ENCODE measurements at places on chromosomes 11 and 22.

DNA sequence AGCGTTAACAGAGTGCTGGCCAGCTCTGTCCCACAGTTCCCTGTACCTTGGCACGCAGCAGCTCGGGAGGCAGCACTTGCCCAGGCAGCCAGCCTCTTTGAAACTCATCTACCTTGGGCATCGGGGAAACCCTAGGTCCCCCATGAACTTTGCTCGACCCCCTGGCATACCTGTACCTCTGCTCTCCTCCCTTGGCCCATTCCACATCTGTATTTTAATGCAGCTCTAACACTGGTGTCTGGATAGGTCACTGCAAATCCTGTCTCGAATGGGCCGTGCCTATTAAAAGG lies 304.1 kb downstream of the TBC1D22A start:
- no peak for DNase-seq

GRCh38 chr11:42315267-42315666 lies 855.8 kb upstream of the LRRC4C start:
- no peak for DNase-seq

- no peak for DNase-seq
These were observed 5.9 kb downstream of the CHKA start for GRCh38 chr11:68115285-68115684.

- DNase-seq: no peak
These were observed 362.4 kb downstream of the JRKL start for GRCh38 chr11:96752221-96752620.

- no peak for DNase-seq
These were observed 559 bp downstream of the MRTFA start for GRCh38 chr22:40635940-40636379.

Data from T1000 (cell line).